Esophagus squamous epithelium (tissue), 5 donors: ENCODE measurements at places on chromosomes 7 and 10.

- no peak for DNase-seq
Measured at GRCh38 chr7:50824882-50825281, 42.2 kb upstream of the GRB10 start.

- no peak for DNase-seq
Measured at GRCh38 chr7:39934132-39934531, 15.9 kb upstream of the CDK13 start.

DNA sequence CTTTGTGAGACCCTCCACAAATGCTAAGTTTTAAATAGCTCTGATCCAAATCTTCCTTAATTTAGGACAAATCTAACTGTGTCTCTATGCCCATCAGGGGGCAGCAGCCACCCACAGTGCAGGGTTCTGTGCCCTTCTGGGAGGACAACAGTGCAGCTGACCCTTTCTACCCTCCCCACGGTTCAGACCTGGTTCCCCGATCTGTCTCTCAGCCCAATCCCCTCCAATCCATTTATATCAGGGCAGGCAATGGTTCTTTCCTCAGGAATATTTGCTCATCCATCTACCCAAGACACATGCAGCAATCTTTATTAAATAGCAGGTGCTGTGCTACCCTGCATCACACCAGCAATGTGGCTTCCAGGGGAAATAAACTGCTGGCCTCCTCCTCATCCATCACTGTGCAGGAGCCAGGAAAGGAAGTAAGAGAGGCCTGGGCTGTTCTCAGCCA, 4.0 kb upstream of the RBM28 start:
- no peak for DNase-seq

DNA sequence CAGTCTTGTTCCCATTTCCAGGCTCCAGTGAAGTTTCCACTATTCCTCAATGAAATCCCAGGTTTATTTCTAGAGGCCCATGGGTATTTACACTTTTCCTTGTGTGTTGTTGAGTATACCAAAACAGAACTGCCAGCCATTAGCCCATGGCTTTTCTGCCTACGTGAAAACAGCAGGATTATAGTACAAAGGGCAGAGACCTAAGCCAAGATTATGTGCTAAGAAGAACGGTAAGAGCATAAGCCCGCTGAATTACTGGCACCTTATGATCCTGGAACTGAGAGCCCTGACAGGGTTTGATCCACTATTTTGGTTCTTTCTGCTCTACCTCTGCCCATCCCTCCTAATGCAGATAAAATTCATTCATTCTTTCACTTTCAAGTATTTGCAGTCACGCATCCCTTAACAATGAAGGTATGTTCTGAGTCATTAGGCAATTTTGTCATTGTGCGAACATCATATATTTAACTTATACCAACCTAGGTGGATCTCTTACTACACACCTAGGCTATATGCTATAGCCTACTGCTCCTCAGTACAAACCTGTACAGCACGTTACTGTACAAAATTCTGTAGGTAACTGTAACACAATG, 16.0 kb downstream of the SEMA3C start:
- no peak for DNase-seq

- no peak for DNase-seq
Measured at GRCh38 chr10:14879124-14879927, 660 bp downstream of the SUV39H2 start.

DNA sequence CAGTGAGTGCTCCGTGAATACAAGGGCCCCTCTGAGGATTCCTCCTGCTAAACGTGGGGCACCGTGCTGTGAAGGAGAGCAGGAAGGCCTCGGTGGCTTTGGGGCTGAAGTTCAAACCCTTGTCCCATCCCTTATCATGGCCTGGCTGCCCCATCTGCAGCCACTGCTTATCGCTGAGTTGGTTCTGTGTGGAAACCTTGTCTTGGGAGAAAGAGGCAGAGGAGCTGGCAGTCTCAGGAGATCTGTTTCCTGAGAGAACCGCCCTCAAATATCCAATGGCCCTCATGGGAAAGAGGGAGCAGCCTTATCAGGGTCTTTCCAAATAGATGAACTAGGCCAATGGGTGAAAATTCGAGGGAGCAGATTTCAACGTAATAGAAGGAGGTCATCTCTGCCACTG, 52.0 kb upstream of the NRF1 start:
- DNase-seq = no peak

GRCh38 chr7:33754933-33755928, 150.1 kb upstream of the BMPER start:
- DNase-seq = no peak

GRCh38 chr10:70267161-70267933, 16.5 kb downstream of the NPFFR1 start:
- no peak for DNase-seq

- no peak for DNase-seq
Measured at GRCh38 chr7:115356999-115357702, 435.3 kb downstream of the MDFIC start.

- no peak for DNase-seq
Measured at GRCh38 chr7:51706851-51707250, 390.2 kb upstream of the COBL start.

GRCh38 chr7:38007096-38007495, 86.7 kb downstream of the EPDR1 start:
- DNase-seq = no peak

- no peak for DNase-seq
Measured at GRCh38 chr7:94264756-94265155, 129.9 kb upstream of the COL1A2 start.

DNA sequence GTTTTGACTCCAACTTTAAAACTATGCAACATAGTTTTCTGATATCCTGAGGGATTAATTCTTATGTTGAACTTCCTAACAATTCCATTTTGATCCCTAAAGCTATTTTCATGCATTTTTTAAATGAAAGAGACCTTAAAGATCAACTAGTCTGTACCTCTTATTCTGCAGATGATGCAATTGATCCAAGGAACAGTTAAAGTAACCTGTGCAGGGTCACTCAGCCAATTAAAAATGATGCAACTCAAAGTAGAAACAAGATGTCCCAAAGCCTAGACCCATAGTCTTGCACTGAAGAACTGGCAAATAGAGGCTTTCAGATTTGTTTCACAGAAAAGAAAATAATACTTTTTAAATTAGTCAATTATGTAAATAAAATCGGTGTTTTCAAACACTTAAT, 86.3 kb downstream of the IMMP2L start:
- no peak for DNase-seq

DNA sequence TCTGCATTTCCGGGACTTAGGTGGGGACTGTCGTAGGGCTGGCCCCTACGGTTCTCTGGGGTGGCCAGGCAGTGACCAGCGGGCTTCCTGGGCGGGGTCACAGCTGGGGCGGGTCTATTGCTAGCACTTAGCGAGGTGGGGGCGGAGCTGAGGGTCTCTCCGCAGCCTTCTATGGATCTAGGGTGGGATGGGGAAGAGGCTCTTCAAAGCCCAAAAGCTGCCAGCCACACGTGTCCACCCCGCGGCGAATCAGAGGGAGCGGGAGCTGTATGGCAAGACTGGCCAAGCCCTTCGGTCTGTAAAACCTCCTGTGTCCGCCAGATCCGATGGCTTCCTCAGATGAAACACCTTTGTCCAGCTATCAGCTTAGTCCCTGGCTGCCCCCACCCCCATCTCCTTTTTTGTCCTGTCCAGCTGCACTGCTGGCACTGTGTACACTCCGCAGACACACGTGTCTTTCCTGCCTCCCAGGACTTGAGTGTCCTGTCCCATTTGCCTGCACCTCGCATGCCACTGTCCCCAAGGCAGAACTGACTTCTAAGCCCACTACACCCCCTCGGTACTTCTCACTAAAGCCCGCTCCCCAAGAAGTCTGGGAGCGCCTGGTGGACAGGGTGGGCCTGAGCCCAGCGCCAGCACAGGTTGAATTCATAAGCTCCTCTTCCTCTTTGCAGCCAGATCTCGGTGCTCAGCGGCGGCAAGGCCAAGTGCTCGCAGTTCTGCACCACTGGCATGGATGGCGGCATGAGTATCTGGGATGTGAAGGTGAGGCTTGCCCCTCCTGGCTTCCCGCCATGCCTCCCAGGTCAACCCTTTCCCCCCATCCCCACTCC, 14.8 kb downstream of the PDAP1 start:
- DNase-seq = no peak

- DNase-seq = no peak
Measured at GRCh38 chr10:84166620-84167288, 6.8 kb upstream of the GPR15LG start.

GRCh38 chr7:91266067-91266688, 1.9 kb downstream of the FZD1 start:
- no peak for DNase-seq

DNA sequence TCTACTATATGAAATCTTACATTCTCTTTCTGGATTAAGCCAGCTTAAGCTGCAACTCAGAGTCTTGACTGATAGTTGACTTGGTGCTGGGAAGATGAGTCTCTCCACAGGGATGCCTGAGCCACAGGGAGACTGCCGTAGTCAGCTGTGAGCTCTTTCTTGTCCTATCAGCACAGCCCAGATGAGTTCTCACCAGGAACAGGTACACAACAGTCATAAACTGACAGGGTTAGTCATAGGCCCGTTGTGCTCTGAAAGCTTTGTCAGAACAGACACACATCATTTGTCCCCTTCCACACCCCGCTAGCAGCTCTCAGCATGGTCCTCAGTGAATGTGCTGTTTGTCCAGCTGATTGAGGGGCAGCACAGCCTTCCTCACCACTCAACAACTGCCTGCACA, 221.6 kb downstream of the RPS24 start:
- DNase-seq = no peak

DNA sequence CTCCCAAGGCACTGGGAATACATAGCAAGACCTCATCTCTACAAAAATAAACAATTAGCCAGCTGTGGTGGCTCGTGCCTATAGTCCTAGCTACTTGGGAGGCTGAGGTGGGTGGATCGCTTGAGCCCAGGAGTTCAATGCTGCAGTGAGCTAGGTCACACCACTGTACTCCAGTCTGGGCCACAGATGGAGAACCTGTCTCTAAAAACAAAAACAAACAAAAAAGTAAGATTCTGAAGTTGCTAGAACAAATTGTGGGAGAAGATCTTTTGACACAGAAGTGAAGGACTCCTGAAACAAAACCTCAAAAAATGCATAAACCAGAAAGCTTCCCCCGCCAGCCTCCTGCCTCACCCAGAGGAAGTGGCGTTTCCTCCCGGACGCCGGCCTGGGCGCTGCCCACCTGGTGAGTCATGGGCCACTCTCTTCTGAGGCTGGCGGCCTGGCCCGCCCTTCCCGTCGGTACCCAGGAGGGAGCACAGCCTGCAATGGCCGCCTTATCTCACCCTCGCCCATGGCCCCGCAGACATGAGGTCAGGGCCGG, 25.4 kb upstream of the ELN start:
- DNase-seq = no peak

DNA sequence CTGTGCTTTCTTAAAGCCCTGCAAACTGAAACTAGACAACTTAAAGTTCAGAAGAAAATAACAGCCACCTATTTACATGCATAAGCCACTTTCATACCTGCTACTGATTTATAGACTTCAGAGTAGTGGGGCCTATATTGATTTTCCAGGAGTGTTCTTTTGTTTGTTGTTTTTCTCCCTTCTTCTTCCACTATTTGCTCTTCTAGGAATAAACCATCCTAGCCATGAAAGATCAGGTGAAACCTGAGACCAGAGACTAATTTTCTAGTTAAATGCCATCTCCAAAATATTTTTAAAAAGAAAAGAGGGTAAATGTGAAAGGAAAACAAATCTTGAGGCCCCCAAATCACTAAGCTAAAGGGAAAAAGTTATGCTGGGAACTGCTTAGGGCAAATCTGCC, 72.4 kb upstream of the C1GALT1 start:
- DNase-seq = no peak

- no peak for DNase-seq
Measured at GRCh38 chr10:128957221-128957620, 509.8 kb upstream of the MGMT start.

DNA sequence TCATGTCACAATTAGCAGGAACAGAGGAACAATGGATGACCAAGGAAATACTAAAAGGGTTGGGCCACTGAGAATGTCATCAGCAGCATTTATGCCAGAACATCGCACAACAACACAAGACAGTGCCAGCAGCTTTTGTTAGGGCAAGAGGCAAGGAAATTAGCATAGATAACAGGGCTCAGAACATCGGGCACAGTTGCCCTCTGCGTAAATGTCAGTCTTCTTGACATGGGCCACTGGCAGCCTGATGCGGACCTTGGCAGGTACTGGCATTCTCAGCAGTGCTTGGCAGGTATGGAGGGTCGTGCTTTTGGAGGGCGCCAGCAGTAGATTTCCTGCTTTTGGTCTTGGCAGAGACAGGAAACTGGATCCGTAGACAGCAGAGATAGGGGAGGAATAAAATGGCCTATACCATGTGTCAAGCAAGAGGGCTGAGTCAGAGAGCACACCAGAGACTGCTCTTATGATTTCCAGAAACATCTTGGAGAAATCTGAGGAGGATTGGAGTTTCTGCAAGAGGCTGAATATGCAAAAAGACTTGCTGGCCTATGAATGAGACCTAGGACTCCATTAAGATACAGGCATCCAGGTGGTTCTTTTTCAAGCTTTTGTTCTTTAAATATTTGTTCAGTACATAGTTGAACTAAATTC, 371.5 kb upstream of the MTPN start:
- DNase-seq = no peak

- no peak for DNase-seq
Measured at GRCh38 chr10:70589762-70590654, 12.5 kb downstream of the PRF1 start.

GRCh38 chr10:949446-949845, 17.9 kb upstream of the LARP4B start:
- no peak for DNase-seq

- no peak for DNase-seq
Measured at GRCh38 chr7:117612637-117613036, 132.8 kb downstream of the CFTR start.

- DNase-seq = no peak
Measured at GRCh38 chr10:99353182-99353581, 24.0 kb downstream of the CNNM1 start.

GRCh38 chr10:11110539-11110938, 92.9 kb downstream of the CELF2 start:
- no peak for DNase-seq

GRCh38 chr7:134875867-134876266, 96.4 kb downstream of the CALD1 start:
- no peak for DNase-seq

DNA sequence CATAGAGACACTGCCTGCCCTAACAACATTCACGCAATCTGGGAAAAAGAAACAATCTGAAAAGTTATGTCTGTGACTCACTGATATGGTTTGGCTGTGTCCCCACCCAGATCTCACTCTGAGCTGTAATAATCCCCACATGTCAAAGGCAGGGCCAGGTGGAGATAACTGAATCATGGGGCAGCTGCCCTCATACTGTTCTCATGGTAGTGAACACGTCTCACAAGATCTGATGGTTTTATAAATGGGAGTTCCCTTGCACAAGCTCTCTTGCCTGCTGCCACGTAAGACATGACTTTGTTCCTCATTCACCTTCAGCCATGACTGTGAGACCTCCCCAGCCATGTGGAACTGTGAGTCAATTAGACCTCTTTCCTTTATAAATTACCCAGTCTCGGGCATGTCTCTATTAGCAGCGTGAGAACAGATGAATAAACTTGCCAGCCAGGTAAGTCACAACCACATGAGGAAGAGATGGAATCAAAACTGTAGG, 341.5 kb upstream of the AOAH start:
- DNase-seq = no peak

- no peak for DNase-seq
Measured at GRCh38 chr10:114220281-114220680, 18.8 kb upstream of the VWA2 start.

- DNase-seq = no peak
Measured at GRCh38 chr10:75283078-75283670, 47.4 kb upstream of the COMTD1 start.
